ENCODE measurements at places on chromosomes 5 and 9. TPM values are rescaled to one million over a fixed set of nuclear protein-coding genes. Genes with fewer than 3 reads are reported as not detected.

GRCh38 chr5:109784687-109785086 is 95.0 kb downstream of the MAN2A1 start:
- DNase-seq: no peak

- DNase-seq: no peak
Observed at GRCh38 chr5:131289738-131290137, 25.9 kb downstream of the CDC42SE2 start.

DNA sequence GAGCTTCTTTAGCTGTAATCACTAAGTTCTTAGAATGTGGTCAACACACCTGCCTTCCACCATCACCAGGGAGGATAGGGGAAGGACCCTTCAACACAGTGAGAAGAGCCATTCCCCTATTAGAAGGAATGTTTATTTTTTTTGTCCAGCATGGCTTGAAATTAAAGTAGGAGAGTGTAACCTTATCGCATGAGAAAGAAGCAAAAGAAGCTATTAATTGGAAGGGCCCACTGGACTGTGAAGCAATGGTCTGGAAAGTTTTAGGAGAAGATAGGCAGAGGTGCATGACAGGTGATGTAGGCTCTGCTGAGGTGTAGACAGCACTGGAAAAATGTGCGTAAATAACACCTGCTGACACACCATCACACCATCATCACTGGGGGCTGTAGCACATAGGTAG is 1526.0 kb downstream of the MAT2B start:
- no peak for DNase-seq

DNA sequence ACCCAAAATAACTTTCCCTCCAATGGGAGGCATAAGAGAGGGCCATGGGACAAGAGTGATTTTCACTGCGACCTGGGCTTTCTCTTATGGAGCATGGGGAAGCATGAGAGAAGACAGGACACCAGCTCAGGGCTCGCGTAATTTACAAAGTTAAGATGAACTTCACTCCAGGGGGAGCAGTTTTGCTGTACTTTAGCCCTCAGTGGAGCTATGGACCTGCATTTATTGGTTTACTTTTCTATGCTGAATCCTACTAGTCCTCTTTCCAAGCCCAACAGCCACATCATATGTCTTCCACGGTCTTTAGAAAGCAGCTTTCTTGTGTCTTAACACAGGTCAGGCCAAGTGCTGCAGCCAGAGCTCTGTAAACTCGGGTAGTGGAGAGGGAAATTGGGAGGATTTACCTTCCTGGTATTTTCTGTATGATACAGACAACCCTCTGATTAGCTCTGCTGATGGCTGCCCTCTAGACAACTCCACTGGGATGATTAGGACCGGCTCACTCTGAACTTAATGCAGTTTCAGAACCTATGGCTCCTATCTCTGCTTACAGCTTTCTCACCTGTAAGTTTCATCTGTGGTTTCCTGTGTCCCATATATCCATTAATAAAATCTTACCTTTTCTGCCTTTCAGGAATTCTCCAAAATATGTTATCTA is 581.0 kb upstream of the RORB start:
- peak; percentile 3 for DNase-seq

DNA sequence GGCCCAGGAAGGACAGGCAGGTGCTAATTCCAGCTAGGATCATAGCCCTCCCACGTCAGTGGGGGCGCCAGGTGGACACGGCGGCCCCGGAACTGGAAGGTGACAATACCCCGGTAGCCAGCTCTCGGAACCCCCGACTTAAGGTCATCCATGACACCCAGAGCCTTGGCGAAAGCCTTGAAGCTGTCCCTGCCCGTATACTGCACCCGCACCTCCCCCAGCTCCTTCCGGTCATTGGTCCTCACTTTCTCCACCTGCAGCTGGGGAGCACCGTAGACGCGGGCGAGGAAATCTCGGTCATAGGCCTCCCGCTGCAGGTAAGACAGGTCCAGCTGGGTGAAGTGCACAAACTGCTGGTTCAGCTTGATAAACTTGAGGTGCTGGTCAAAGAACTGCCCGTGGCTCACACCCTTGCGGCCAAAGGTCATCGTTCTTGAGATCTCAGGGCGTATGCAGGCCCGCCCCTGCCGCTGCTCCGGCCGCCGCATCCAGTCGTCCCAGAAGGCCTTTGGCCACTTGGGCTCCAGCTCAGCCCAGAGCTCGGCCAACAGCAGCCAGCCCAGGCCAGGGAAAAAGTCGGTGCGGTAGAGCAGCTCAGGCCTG is 10.9 kb downstream of the MGAT1 start:
- DNase-seq: no peak

DNA sequence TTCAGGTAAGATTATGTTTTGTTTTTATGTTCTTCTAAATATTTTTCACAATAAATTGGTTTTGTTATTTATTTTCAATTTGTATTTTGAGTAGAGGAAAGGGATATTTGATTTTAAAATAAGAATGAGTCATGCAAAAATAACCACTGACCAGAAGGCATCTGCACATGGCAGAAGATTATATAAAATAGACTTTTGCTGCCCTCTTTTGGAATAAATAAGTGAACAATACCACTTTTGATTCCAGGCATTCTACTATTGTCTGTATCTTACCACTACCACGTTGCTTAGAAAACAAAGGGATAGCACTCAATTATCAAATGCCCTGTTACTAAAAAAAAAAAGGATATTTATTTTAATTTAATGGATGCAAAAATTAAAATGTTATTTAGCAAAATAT is 227.3 kb upstream of the ITGA1 start:
- no peak for DNase-seq

- no peak for DNase-seq
Observed at GRCh38 chr9:75128535-75128934, 40.2 kb downstream of the OSTF1 start.

GRCh38 chr9:121322037-121322736 is 47.9 kb downstream of the STOM start:
- DNase-seq: peak; percentile 94

DNA sequence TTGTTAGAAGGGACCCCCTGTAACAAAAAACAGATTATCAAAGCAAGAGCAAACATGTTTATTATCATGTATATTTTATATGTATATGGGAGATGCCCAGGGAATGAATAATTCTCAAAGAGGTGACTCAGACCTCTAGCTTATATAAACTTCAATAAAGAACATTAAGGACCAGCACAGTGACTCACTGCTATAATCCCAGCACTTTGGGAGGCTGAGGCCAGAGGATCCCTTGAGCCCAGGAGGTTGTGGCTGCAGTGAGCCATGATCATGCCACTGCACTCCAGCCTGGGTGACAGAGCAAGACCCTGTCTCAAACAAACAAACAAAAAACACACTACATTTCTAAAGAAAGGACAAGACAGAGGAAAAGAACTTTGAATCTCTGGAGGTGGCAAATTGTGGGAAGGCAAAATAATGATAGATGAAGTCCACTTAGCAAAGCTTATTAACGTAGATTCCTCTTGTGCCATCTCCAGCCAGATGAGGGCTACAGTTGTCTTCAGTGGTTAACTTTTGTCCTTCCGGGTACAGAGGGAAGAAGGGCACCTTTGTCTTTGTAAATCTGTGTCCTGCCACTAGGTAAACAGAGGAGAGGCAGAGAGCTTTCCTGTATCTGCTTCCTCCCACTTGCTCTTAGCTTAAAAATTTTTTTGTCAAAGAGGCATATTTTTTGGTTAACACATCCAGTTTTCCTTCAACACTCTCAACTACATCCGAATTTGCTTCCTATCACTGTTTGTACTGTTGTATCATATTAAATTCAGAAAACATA is 7.5 kb upstream of the RFK start:
- DNase-seq: no peak

DNA sequence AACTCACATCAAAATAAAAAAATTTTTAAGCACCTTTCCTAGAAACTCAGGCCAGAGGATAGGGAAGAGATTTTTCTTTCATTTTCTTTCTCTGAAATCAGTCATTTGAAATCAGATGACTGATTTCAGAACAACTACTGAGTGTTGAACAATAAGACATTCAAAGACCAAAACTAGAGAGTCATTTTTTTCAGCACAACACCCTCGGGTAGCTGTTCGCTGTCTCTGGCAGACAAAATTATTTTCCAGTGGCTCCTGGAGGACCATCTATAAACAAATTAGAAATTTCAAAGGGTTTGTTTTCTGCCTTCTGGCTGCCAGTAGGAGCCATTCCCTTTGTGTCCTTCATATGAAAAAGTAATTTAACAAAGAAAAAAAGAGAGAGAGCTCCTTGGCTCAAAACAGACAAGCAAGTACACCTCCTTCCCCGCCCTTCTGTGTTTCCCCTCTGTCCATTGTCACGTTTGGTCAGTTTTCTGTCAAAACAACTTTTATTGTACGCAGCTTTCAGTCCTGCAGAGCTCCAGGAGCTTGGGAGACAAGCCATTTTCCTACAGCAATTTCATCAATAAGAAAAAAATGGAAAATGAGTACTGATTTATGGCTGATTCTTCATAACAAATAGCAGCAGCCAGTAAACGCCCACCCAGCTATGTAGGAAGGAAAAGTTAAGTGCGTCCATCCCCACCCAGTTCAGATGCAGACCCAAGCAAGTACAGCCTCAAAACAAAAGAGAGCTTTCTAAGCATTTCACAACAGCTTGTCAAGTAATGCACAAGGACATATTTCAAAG is 405.2 kb downstream of the ZNF608 start:
- DNase-seq: no peak

DNA sequence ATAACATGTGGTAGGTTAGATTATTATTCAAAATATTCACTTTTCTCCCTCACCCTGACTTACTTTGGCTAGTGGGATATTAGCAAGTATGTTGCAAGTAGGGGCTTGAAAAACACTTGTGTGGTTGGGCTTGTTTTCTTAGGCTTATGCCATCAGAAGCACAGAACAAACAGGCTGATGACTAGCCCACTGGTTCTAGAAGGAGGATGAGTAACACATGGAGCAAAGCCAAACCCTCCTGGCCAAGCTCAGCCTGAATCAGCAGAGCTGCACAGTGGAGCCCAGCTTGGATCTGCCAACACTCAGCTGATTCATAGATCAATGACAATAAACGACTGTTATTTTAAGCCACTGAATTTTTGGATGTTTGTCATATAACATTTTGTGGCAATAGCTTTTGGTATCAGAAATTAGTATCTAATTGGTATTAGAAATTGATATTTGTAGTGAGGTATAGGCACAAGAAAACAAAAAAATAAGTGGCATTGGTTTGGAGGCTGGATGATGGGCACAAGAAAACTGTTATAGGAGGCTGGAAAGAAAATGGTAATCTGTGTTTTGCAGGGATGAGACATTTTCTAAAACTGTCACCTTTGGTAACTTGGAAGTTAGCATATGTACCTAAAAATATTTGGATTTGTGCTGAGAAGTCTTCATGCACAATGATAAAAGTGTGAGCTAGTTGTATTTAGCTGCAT is 46.1 kb upstream of the ZBED3 start:
- DNase-seq: peak; percentile 98

DNA sequence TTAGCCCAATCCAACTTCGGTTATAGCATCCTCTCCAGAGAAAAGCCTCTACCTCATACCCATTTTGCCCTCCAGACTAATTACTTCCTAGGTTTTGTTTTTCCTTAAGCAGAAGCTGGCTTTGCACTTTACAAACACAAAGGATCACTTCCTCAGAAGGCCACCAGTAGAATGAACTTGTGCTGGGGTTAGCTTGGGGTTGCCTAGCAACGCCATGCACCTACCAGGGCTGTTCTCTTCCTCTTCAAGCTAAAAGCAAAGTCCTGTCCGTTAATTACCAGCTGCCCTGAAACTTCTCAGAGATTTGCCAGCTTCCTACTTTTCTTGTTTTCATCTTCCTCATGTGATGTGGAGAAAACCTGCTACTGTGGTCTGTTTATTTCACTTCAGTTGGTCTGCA is 132.0 kb upstream of the WWC1 start:
- no peak for DNase-seq

GRCh38 chr5:149750596-149750995 is 20.5 kb downstream of the PPARGC1B start:
- DNase-seq: no peak

DNA sequence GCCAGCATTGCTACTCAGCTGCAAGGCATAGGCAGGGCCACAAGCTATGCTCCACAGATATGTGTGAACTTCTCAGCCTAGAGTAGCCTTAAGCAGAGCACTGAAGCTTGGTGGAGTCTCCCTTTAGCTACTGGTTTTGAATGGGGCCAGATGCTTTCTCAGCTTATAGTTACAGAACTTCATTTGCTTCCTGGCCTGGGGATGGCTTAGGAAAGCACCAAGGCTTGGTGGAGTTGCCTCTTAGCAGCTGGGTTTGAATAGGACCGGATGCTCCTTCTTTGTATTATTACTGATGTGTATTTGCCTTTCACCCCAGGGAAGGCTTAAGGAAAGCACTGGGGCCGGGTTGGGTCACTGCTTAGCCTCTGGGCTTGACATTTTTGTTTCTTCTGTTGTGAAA is 497.8 kb upstream of the SEMA6A start:
- no peak for DNase-seq

GRCh38 chr9:133456409-133456808 is 3.4 kb upstream of the CACFD1 start:
- DNase-seq: no peak

- no peak for DNase-seq
Observed at GRCh38 chr5:138336952-138337684, 948 bp upstream of the FAM53C start.

- DNase-seq: peak; percentile 36
Observed at GRCh38 chr9:27365707-27366376, 68.9 kb upstream of the EQTN start.

GRCh38 chr5:136686192-136686872 is 321.0 kb upstream of the TRPC7 start:
- DNase-seq: peak; percentile 18

DNA sequence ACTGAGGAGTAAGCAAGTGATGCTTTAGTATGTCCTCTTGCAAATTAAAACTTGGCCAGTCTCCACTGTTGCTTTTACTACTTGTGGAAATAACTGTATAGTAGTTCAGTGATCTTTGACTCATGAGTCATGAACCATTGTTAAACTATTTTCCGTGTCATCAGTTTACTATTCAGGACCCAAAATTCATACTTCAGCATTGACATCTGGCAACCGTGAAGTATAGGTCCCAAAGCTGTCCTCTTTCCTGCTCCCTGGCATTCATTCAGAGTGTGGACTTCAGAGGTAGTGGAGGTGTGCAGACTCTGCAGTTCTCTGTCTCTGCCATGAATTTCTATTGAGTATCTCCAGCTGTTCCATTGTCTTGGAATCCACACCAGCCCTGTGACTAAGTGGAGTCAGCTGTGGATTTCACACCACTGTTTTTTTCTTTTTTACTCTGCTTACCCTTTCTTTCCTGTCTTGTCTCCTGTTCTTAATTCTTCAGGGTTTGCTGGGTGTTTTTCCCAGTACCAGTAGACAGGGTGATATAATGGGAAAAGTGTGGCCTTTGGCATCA is 7.5 kb downstream of the TDRD7 start:
- DNase-seq: peak; percentile 29

GRXCR2 gene
- not detected for total RNA-seq

GFPT2 gene
- 14.6 TPM for total RNA-seq

FYB1 gene
- total RNA-seq: 0.11 TPM

FAM200C gene
- 1.7 TPM for total RNA-seq

PSD2 gene
- total RNA-seq: 0.25 TPM

ZMYND19 gene
- 31.1 TPM for total RNA-seq

SLC6A18 gene
- not detected for total RNA-seq

PCAT7 gene
- 5.2 TPM for total RNA-seq

ADGRD2 gene
- total RNA-seq: not detected

ITK gene
- 0.48 TPM for total RNA-seq

TNFSF8 gene
- not detected for total RNA-seq

CHSY3 gene
- total RNA-seq: 11.9 TPM
